ENCODE measurements at places on chromosomes 2 and 18.

DNA sequence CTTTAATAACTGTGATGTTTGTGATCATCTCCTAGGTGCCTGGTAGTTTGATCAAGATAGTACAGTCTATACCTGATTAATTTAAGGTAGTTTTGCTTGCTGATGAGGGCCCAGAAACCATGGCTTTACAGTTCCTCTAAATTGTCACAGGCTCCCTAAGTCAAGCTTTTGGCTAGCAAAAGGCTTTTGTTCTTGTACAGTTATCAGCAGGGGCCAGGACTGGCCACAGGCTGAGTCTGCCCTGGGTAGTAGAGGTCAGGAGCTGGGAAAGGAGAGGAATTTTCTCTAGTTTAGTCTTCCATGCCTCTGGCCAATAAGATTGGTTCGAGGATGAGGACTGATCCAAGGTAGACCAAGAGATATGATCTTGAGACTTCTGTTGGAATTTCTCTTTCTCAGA lies 3.6 kb upstream of the BOD1L2 start:
- no peak for DNase-seq

DNA sequence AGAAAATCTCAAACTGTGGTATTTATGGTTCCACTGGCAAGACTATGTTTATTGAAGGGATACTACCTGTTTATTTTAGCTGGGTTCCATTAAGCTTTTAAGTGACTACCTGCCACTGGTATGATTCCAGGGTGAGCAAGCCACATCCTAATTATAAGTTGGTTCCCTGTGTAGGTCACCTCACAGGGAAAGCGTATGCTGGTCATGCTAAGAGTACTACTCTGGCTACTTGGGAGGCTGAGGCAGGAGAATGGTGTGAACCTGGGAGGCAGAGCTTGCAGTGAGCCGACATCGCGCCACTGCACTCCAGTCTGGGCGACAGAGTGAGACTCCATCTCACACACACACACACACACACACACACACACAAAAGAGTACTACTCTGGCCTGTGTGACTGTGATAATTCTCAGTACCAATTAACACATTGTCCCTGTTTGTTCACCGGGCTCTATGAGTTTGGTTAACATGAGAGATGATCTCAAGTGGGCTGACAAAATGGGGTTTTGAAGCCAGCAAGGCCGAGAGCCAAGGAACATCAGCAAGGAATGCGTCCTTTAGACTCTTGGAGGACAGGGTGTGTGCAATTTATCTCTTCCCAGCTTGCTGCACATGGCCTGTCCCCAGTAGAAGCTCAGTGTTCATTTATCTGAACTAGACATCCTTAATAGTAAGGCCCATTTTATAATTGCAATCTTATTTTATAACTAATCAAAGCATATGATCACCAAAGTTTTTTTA lies 15.2 kb upstream of the ITSN2 start:
- DNase-seq: no peak

- no peak for DNase-seq
Measured at GRCh38 chr2:37816036-37816435, 109.1 kb upstream of the RMDN2 start.

DNA sequence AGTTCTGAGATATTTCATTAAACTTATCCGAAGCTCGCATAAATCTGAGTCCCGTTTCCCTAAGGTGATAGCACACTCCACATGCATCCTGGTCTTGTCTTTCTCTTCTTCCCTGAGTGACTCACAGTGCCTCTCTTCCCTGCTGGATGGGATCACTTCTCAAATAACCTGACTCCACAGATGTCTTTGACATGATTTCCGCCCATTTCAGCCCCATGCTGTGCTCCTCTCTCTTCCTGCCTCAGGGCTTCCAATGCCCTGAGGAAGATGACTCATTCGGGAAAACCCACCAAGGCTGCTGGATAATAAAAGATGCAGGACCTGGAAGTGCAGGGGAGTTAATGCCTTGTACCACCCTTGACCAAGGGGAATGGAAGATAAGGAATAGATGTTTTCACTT lies 441.7 kb upstream of the SOX11 start:
- peak; percentile 31 for DNase-seq

DNA sequence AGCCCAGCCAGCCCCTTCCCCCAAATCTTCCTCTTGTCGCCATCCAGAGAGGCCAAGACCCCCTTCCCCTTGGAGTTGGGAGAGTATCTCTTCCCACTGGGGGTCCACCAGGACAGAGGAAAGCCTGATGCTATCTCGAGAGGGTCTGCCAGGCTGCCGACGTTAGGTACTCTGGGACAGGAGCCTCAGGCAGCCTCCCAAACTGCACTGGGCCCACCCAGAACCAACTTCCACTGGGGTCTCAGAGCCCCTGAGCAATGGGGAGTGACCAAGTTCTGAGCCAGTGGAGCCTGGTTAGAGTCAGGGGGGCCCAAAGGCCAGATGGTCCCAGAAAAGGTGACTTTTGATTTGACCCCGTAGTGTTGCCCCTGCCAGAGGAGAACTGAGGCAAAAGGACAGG lies 189.1 kb downstream of the INHBB start:
- no peak for DNase-seq

DNA sequence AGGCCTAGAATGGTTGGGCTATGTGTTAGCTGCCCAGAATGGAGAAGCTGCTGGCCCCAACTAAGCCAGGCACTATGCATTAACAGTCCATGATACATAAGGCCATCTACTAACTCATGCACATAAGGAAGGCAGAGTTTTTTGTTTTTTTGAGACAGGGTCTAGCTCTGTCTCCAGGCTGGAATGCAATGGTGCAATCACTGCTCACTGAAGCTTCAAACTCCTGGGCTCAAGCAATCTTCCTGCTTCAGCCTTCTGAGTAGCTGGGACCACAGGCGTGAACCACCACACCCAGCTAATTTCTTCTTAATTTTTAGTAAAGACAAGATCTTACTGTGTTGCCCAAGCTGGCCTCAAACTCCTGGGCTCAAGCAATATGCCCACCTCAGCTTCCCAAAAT lies 37.6 kb downstream of the GPR45 start:
- no peak for DNase-seq

GRCh38 chr2:69226903-69227302 lies 160.1 kb downstream of the GFPT1 start:
- DNase-seq: no peak

GRCh38 chr2:5377323-5377722 lies 314.9 kb upstream of the SOX11 start:
- DNase-seq: no peak

DNA sequence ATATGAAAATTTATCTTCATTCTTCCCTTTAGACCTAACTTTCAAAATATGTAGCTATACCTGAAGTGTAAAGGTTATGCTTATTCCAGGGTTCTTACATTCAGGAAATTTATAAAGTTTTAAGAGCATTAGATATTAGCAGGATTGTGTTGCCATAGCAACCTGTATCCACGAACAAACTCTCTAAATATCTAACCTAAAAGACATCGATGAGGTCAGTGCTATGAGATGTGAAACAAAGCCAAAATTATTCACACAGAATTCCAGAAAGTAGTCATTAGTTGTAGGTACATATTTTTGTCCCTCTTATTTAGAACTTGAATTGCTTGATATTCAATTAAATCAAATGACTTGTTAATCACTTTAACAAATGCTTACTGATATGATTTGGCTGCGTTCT lies 705.3 kb downstream of the SOCS6 start:
- DNase-seq: no peak

DNA sequence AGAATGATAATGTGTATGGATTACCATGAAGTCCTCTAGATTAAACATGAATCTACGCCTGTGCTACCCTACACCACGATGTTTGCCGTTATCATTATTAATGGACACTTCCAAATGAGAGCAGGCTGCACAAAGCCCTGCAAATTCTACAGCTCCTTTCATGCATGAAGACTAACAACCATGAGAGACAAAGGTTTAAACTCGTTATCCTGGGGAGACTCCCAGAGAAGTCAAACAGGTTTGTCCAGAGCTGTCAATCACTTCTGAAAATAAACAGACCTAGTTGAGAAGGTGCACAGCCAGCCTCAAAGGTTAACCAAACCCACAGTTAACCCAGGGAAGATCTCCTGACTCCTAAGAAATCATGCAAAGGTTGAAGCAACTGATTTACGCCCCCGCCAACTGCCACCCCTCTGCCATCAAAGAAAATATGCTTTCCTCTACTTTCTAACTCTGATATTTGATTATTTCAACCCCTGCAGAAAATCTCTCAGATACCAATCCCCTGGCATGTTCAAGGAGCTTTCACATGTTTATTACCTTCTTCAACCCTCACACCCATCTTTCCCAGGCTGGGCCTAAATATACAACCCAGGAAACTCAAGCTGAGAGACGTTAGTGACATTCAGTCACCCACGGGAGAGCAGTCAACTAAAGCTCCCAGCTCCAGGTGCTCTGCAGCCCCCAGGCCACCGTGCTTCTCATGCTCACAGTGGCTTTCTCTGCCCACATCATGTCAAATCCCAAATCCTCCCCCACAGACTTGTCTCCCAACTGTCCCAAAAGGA lies 35.9 kb downstream of the MYO5B start:
- peak; percentile 37 for DNase-seq

- DNase-seq: no peak
Measured at GRCh38 chr18:35024965-35025364, 16.2 kb upstream of the MAPRE2 start.

All from iPS-NIHi11 (cell line).